ENCODE measurements at places on chromosomes 11 and 22.

DNA sequence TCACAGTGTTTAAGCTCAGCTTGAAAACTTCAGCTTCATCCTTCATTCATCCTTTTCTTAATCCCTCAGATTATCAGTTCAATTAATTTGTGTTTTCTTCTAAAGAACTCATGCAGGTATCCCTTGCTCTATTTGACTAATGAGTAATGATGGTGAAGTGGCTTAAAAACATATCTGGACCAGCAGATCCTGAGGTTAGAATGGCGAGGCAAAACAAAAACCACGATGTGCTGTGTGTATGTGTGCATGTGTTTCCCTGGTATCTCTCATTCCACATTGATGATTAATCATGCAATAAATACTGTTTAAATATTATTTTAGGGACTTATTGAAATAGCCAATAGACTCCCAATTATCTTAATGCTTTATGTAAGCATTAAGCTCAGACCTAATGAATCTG, 437.0 kb downstream of the DYNC2H1 start:
- DNase-seq, result no peak

- DNase-seq, result no peak
These were observed 50.3 kb downstream of the TUG1 start for GRCh38 chr22:31019191-31019930.

DNA sequence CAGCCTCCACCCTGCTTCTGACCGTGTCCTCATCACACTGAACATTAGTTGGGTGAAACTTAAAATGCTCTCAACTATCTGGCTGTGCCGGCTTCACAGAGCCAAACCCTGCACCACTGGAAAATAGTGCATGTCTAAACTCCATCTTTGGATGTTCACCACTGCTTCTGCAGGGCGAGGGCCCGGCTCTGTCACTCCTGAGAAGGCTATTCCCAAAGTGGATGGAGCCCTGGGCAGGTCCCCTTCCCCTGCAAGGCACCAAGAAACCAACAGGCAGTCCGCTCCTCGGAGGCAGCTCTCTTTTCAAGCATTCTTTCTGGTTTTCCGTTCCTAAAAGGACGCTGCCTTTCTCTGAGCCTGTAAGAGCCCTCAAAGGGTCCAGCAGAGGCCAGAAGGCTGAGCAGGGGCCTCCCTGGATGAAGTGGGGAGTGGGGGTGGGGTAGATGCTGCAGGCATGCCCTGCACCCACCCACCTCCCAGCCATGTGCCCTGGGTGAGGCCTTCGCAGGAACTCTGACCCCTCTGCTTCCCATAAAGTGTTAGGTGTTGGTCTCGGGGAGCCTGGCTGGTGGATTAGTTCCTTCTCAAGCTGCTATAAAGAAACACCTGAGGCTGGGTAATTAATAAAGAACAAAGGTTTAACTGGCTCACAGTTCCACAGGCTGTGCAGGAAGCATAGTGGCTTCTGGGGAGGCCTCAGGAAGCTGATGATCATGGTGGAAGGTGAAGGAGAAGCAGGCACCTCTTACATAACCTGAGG, 23.3 kb downstream of the LINC01488 start:
- no peak for DNase-seq

GRCh38 chr11:117932426-117932825, 3.2 kb upstream of the TMPRSS13 start:
- no peak for DNase-seq

GRCh38 chr11:10317776-10318526, 13.1 kb downstream of the ADM start:
- no peak for DNase-seq
